ENCODE measurements at places on chromosomes 5 and 9.

GRCh38 chr5:58122157-58122556, 337.7 kb downstream of the PLK2 start:
- DNase-seq = no peak

DNA sequence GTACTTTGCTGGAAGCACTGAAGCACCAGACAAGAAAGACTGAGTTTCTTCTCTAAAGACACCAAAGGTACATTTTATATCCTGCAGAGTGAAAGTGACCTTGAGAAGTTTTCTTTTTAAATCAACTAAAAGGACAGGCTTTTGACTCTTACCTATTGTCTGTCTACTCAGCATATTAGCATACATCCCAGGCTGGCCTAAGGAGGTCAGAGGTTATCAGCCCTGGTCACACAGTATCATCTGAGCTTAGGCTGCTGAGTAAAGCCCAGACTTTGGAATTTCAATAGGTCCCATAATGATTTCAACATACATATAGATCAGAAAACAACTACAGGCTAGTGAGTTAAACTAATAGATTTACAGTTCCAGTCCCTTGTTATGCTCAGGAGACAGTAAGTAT, 10.1 kb upstream of the CDH9 start:
- no peak for DNase-seq

DNA sequence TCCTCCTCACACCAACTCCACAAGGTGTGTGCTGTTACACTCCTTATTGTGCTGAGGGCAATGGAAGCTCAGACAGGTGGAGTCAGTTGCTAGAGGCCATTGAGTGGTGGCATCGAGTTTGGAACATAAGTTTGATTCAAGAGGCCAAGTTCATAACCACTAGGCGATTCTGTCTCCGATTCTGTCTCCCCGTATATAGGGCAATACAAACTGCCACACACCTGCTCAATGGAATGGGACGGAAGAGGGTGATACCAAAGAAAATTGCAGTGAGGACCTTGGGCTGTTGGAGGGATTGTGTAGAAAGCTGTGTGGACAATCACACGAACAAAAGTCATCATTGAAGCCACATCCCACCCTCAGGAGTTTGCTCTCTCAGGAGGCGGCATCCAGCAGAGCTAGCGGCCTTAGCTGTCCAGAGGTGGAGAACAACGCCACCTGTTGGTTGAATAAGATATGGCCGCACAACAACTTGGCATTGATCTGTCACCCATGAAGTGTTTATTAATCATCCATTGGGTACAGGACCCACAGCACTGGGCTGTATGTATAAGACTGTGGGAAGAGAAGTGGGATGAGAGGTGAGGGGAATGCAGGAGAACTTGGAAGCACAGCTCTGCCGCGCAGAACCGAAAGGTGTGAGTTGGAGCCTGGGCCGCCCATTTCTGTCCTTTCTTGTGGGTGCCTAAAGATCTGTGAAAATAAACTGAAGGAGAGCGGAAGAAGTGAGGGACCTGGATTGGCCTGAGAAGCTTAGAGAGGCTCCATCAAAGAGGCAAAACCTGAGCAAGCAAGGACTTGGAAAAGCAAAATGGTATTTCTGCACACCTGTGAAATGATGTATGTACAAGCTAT, 16.1 kb upstream of the NEUROG1 start:
- peak; percentile 19 for DNase-seq

- DNase-seq = no peak
Measured at GRCh38 chr9:98066235-98066634, 9.7 kb downstream of the NANS start.

DNA sequence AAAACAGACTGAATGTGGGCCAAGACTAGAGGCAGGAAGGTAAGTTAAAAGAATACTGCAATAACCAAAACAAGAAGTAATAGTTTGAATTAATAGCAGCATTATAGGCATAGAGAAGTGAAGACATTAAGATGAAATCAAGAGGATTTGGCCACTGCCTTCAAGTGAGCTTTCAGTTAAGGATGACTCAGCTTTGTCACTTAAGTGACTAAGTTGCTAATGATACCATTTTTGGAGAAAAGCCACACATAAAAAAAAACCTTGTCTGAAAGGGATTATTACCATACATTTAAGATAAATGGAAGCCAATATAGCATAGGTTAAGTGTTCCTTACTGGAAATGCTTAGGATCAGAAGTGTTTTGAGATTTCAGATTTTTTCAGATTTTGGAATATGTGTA, 57.0 kb downstream of the ECPAS start:
- DNase-seq = no peak

- DNase-seq = no peak
Measured at GRCh38 chr5:45284436-45284835, 411.7 kb downstream of the HCN1 start.

- no peak for DNase-seq
Measured at GRCh38 chr9:100088202-100088601, 10.6 kb downstream of the ERP44 start.

GRCh38 chr9:81430727-81431126, 258.6 kb downstream of the TLE1 start:
- DNase-seq = no peak

DNA sequence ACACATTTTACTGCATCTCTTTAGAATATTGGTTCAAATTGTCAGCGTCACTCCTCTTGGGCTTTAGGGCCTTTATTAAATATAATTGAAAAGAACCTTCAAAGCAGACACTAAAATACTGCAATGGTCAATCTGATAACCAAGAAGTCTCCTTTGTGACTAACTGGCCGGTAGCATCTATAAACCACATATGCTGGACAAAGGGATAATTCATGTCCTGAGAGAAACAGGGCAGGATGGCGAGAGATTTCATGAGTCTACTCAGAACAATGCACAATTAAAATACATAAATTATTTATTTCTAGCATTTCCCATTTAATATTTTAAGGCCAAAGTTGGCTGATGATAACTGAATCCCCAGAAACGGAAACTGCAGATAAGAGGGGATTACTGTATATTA, 1083.4 kb upstream of the CDH18 start:
- DNase-seq = no peak

DNA sequence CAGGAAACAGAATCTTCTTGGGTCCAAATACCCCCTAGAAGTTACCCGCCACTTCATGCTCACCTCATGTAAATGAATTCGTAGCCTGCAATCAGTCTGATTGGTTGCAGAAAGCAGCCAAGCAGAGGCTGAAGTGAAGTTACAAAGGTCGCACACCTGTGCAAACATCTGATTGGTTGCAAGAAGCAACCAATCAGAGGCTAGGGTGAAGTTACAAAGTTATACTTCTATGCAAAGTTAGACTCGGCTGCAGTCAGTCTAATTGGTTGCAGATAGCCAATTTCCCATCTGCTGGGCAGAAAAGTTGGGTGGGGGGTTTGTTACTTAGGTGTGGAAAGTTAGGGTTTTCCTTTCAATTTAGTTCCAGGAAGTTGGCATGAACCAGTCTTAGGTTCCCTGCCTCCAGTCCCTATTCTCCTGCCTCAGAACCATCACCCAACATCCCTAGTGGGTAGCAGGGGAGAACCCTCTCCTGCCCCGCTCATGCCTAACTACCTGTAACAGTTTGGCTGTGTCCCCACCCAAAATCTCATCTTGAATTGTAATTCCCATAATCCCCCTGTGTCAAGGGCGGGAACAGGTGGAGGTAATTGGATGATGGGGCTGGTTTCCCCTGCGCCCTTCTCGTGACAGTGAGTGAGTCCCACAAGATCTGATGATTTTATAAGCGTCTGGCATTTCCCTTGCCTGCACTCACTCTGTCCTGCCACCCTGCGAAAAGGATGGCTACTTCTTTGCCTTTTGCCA, 1.2 kb upstream of the RUSC2 start:
- DNase-seq = no peak

DNA sequence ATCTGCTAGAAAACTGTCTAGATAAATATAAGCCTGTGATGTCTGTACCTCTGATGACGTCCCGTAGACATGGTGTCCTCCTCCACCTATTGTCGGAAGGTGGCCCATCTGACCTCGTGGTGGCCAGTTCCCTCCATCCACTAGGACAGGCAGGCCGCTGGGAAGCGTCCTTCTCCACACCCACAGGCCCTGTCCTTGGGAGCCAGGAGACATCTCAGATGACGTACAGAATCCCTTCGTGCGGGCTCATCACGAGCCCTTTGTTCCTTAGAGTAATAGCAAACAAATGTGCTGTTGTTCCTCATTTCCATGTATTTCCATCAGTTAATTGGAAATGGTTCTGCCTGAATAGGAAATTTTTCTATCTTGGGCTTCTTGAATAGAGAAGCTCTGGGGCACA, 38.3 kb upstream of the TENT4A start:
- DNase-seq = no peak

DNA sequence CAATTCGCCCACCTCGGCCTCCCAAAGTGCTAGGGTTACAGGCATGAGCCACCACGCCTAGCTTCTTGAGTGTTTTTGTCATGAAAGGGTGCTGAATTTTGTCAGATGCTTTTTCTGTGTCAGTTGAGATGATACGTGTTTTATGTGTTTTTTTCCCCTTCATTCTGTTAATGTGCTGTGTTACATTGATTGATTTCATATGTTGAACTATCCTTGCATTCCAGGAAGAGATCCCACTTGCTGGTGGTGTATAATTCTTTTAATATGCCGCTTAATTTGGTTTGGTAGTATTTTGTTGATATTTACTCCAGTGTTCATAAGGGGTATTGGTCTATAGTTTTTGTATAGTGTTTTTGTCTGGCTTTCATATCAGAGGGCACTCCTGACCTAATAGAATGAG, 13.6 kb downstream of the ZBTB43 start:
- no peak for DNase-seq

GRCh38 chr5:82817897-82818676, 259.1 kb downstream of the TMEM167A start:
- no peak for DNase-seq

- no peak for DNase-seq
Measured at GRCh38 chr9:132126680-132127236, 35.1 kb upstream of the NTNG2 start.

DNA sequence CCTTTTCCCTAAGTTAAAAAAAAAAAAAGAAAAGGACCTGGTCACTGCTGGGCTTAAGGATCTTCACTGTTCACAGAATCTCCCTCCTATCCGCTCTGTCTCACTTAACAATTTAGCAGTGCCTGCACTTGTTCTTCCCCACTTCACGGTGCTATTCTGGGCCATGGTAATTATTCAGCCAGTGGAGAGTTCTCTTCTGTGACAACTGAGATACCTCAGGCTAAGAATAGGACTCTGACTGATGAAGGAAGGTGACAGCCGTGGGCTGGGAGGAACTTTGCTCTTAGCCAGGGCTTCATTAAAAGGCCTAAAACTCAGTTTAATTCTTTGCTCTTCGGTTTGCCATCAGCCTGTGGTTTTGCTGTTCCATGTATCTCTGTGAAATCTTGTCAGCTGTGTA, 51.9 kb upstream of the ENTREP1 start:
- no peak for DNase-seq

DNA sequence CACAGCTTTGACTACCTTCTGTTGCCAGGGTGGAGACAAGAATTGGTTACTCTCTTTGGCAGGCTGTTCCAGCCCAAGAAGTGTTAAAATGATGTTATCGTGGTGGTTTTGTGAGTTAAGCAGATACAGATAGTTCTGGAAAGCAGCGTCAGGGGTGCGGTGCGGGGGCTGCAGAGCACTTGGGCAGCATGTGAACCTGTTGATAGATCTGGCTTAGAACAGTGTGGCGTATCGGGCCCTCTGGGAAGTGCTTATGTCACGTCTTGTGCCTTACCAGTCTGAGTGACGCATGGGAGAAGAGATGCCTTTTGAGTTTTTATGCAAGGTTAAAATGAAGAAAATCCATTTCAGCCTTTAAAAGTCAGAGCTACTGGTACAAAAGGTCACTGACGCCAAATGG, 152.5 kb downstream of the PRKACG start:
- no peak for DNase-seq

- no peak for DNase-seq
Measured at GRCh38 chr5:179154346-179154990, 94.3 kb downstream of the ZNF354C start.

GRCh38 chr9:97820373-97820772, 32.7 kb upstream of the FOXE1 start:
- DNase-seq = no peak

DNA sequence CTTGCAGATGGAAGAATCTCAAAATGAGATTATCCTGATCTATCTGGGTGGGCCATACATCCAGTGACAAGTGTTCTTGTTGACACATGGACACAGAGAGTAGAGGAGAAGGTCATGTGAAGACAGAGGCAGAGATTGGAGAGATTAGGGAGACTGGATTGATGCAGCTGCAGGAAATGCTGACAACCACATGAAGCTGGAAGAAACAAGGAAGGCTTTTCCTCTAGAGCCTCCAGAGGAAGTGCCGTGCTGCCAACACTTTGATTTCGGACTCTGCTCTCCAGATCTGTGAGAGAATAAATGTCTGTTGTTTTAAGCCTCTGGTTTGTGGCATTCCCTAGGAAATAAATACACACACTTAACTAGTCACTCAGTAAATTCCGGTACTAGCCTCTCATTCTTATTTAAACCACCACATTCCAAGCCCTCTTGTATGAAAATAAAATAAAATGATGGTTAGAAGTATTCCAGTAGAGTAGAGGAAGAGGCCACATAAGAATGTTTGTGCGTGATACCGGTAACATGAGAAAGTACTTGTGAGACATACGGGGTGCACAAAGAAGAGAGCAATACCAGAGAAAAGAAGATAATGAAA, 110.9 kb upstream of the DMAC1 start:
- DNase-seq = no peak

GRCh38 chr9:26129217-26129616, 451.0 kb upstream of the TUSC1 start:
- DNase-seq = no peak

DNA sequence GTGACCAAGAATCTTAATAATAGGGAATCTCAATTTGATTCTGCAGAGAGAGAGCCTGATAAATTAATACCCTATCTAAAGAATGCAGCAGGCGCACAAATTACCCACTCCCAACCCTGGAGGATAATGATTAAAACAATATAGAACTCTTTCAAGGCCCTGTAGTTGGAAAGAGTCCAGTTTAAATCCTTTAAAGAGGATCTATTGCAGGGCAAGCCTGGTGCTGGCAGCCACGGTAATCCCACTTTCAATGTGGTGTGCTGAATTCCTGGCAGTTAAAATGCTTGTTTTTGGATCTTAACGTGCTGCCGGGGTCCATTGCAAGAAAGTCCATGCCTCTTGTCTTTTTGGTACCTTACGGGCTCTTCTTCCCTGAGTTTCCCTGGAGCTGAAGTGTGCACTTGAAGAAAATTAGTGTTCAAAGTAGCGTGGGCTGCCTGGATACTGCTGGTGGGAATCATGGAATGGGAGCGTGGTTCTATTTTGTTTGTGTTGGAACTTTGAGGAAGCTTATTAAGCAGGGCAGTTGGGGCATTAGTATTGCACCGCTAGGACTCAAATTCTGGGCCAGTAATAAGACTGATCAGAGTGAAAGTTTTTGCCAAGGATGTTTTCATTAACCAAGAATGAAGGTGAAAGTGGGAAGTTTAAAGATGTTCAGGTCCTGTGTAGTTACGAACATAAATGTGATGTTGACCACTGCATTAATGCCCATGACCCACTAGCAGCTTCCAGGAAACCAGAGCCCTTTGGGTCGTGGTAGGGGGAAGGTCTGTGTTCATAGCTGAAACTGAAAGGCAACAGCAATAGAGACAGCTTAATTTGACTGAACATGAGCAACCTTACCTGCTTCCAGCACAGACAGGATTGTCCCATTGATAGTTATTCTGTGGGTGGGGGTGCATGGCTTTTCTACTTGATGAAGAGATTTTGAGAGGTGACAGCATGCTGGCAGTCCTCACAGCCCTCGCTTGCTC, 20.8 kb downstream of the MARCHF6 start:
- DNase-seq = no peak

GRCh38 chr9:108196332-108197007, 659.3 kb downstream of the ACTL7B start:
- DNase-seq = no peak

Data from stimulated activated CD8-positive, alpha-beta memory T cell treated with anti-CD3 and anti-CD28 coated beads, Interleukin-15, amount 100 ng/mL, for 1 hour (primary cell).